ENCODE measurements at places on chromosomes 11 and 22.

DNA sequence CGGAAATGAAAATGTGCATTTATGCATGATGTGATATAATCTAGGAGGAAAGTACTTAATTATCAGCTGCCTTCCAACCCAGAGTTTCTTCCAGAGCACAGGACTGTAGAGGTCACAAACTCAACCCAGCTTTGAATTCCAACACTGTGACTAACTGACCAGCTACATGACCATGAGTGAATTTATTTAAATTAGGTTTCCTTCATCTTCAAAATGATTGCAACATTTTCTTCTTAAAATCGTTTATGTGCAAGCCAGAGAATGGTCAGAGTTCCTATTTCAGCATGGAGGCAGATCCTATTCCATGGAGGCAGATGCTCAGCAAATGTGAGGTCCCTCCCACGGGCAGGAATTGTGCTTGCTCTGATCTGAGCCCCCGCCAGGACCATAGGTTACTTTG, 42.4 kb downstream of the OSBP start:
- DNase-seq: no peak

- no peak for DNase-seq
Observed at GRCh38 chr22:21725956-21726649, 9.5 kb downstream of the YPEL1 start.

DNA sequence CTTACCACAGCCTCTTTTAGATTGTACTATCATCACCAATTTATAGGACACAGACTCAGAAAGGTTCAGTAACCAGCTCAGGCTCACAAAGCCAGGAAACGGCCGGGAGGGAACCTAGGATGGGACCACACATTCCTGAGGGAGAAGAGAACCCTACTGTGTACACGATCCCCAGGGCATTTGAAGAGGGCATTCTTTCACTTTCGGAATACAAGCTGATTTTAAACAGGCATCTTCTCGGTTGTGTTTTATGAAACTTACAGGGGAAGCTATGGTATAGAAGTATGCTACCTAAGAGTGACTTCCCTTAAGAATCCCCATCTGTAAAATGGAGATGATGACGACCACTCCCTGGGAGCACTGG, 19.0 kb downstream of the SMCO4 start:
- no peak for DNase-seq

DNA sequence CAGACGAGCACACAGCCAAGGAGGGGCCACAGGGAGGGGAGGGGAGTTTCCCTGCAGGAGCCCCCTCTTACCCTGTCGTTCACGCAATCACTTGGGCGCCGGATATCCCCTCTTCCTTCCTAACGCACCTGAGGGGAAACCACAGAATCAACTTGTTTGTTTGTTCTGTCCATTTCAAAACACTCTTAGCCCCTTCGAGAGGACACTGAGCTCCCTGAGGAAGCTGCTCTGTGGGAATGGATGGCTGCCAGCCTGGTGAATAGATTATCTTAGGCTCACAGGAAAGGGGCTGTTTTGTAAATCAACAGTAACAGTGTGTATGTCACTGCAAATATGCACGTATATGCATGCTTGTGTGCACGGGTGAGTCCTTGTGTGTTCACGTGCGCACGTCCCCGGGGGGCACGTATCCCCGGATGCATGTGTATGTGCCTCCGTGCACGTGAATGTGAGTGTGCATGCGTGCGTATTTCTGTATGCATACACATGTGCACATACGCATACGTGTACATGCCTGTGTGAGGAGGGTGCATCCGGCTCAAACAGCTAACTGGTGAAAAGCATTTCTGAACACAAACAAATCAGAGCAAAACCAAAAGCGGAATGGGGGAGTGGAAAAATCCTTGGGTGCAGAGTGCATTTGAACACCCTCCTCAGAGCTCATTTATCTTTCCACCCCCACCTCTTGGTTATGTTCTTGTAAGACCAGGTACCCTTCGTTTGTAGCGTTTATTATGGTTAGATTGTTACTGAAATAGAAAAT, 7.2 kb downstream of the ARSA start:
- peak; percentile 87 for DNase-seq

GRCh38 chr11:41836431-41836830, 377.0 kb upstream of the LRRC4C start:
- DNase-seq: no peak

DNA sequence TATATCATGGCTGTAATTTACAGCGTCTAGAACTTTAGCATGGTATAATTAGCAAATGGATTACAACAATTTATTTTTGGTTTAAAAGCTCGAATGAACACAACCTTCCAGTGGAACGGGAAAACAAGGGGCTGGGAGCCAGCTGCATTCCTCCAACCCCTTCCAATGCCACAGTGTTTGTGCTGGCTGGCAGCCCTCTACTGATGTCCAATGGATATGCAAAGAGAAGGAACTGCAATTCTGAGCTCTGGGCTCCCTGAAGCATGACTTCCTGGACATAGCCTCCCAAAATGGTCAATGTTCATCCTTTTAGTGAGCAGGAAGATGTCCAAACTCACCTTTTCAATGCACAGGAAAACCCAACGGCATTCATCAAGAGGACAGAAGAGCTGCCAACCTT, 288.3 kb downstream of the TENM4 start:
- no peak for DNase-seq

DNA sequence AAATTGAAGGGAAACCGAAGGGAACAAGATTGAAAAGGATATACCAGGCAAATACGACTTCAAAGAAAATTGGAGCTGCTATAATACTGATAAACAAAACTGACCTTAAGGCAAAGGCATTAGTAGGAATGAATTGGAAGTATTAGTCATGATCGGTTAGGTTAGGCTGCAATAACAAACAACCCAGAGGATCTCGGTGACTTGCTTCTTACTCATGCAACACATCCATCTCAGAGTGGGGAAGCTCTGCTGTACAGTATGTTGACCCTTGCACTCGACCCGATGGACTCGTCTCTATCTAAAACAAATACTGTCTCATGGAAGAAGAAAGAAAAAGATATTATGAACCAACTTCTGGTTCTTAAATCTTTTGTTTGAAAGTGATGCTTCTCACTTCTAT, 42.3 kb downstream of the SPATA19 start:
- DNase-seq: no peak

GRCh38 chr22:45163099-45163450, 650 bp upstream of the NUP50 start:
- peak; percentile 48 for DNase-seq

DNA sequence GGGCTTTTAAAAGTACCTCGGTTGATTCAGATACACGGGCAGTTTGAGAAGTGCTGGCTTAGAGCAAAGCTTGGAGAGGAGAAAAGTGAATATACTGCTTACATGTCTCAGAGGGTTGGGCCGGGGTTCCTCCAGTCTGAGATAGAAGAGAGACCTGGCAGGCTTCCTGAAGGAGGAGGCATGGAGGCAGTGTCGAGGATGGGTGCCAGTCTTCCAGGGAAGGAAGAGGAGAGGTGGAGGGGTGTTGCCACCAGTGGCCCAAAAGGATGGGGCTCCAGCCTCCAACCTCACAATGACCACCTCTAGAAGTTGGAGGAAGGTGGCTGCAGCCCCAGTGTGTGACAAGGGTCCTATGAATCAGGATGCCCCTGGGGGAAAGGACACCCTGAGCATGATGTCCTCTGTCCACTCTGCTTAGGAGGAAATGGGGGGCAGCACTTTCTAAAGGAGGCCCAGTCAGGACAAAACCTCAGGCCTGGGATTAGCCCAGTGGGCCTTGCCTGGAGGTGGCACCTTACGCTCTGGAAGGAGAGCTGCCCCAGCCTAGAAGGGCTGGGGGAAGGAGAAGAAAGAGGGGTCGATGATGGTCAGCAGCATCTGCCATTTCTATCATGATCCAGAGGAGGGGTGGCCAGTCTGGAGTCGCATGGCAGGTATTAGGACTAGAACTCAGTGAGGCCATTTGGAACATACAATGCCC, 65.2 kb downstream of the CD82 start:
- no peak for DNase-seq

GRCh38 chr11:61453695-61454094, 23.8 kb downstream of the SDHAF2 start:
- no peak for DNase-seq

- peak; percentile 67 for DNase-seq
Observed at GRCh38 chr22:41762980-41763779, 37.3 kb upstream of the CCDC134 start.

- DNase-seq: no peak
Observed at GRCh38 chr22:32619614-32620426, 145.2 kb downstream of the FBXO7 start.

DNA sequence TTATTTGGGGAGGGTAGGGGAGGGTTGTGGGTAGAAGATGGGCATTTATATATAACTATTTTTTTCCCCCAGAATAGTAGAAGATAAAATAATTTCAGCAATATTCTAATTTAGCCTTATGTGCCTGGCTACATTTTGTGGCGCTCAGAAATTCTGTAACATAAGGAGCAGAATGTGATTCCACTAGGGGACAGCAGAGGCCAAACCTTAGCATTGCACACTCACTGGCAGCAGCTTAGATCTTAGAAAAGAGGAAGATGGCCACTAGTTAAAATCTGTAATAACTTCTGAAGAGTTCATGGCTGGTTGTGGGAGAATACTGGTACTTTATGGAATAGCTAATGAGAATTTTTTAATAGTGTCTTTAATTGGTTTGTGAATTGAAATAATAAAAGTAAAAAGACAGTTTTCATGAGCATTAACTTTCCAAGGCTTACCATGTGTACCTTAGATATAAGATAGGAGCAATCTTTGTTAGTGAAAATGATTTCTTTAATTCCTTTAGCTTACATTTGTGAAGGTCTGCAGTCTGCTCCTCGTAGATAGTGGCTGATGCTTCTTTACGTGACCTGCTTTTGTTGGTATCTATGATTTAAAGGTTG, 33.1 kb downstream of the DDX10 start:
- peak; percentile 66 for DNase-seq

DNA sequence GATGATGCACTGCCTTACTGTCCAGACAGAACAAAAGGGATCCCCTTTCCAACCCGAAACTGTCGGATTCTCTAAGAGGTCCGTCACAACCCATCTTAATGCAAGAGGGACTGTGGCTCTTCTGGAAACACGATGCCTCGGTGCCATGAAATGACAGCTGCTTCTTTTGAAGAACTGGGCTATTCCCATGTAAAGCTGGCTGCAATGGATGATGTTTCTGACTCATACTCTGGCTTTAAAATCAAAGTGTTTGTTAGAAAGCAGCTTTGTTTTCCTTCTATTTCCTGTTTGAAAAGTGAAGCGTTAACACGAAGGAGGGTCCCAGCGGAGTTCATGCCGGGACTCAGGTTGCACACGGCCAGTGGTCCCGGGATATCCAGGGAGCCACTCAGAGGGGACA, 3.1 kb downstream of the TP53AIP1 start:
- DNase-seq: no peak

DNA sequence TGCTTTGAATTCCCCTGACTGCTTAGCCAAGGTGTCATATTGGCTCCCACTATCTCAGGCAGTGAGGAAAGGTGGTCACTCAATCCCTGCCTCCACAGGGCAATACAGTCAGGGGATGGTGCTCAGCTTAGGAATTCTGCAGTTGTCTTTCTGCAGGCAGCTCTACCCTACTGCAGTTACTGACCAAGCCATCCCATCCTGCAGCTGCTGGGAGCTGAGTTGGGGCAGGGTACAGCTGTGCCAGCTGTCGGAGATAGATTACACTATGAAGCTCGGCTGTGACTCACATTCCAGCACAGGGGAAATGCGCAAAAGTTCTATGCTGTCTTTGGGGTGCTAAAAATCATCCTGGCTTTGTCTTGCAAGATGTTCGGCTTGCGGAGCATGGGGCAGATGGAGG, 4.4 kb upstream of the DAGLA start:
- DNase-seq: no peak

GRCh38 chr11:103552086-103552485, 442.9 kb downstream of the DYNC2H1 start:
- DNase-seq: no peak

- no peak for DNase-seq
Observed at GRCh38 chr11:87443707-87444106, 406.0 kb downstream of the TMEM135 start.

DNA sequence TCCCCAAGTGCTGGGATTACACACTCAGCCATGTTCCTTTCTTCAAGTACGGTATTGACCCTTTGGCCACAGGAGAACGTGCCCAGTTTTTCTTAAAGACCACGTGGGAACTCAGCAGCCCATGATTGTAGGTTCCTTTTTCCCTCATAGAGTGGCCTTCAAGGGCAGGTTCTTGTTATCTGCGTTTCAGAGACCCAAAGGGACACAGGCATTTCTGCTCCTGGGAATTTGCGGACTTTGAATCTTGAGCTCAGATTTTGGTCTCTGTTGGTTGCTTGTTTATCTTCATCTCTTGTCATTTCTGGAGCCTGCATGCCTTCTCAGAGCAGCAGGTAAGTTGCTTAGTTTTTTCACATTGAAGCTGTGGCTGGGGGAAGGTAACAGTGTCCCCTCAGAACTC, 12.0 kb downstream of the MARK2 start:
- no peak for DNase-seq

- peak; percentile 75 for DNase-seq
Observed at GRCh38 chr11:73350908-73351636, 25.1 kb upstream of the RELT start.

DNA sequence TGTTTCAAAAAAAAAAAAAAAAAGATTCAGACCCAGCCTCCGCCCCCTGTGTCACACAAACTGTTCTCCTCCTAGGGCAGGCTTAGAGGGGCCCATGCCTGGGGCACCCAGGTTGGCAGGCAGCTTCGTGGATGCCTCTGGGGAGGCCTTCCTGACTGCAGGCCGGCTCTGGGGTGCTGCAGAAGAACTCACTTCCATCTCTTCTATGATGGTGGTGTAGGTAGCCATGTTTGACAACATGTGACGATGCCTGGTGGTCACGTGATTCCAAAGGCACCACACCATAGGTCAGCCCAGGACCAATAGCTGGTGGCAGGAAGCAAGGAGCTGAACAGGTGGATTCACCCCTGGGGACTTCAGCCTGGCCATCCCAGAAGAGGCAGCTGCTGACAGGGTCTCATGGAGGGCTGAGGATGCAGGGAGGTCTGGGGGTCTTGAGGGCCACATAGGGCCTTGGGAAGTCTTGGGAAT, 24.1 kb upstream of the CELSR1 start:
- peak; percentile 74 for DNase-seq

DNA sequence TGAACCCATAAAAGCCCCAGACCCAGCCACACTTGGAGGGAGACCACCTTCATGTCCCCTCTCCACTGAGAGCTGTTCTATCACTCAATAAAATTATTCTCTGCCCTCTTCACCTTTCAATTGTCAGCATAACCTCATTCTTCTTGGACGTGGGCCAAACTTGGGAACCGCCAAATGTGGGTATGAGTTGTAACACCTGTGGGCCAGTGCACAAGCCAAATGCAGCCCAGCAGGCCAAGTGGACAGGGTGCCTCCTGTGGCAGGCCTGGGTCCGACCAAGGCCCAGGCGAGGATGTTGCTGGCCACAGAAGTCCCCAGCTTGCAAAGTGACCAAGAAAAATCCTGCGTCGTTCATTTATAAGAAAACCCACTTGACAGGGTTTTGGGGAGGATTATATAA, 621.2 kb downstream of the METTL15 start:
- no peak for DNase-seq

- DNase-seq: no peak
Observed at GRCh38 chr22:24725736-24726135, 48.8 kb downstream of the PIWIL3 start.

GRCh38 chr11:123139206-123139605, 55.8 kb downstream of the CLMP start:
- DNase-seq: no peak

Measured in activated CD4-positive, alpha-beta T cell treated with anti-CD3 and anti-CD28 coated beads for 36 hours (primary cell).